ENCODE measurements at places on chromosomes 2 and 18.
A peak's percentile ranks its signal among the peaks of the same experiment; 100 is the strongest.

- no peak for DNase-seq
These were observed 861.6 kb upstream of the CELF4 start for GRCh38 chr18:38427234-38427633.

DNA sequence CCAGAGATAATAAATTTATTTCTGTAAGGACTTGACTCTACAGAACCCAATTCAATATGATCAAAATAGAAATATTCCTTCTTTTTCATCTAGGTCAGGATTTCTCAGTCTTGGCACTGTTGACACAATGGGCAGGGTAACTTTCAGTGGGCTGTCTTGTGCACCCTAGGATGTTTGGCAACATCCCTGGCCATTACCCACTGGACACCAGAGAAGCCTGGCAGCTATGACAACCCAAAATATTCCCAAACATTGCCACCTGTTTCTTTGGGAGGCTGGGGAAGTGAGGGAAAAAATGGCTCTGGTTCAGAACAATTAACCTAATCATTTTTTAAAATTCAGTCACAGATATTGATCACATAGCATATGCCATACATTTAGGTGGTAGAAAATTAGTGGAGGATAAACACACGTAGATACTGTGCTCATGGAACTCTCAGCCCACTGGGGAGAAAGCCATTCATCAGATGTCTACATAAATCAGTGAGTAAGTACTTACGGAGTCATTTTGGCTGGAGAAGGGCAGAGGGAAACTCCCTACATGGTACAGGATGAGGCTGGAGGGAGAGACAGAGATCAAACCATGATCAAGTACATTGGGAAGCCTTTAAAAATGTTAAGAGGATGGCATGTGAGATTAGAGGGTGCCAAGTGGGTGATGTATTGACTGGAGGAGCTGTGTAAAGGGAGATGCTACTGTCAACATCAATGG, 718 bp upstream of the TNP1 start:
- no peak for DNase-seq

- DNase-seq, result no peak
These were observed 232.3 kb upstream of the MEIS1 start for GRCh38 chr2:66202586-66202985.

DNA sequence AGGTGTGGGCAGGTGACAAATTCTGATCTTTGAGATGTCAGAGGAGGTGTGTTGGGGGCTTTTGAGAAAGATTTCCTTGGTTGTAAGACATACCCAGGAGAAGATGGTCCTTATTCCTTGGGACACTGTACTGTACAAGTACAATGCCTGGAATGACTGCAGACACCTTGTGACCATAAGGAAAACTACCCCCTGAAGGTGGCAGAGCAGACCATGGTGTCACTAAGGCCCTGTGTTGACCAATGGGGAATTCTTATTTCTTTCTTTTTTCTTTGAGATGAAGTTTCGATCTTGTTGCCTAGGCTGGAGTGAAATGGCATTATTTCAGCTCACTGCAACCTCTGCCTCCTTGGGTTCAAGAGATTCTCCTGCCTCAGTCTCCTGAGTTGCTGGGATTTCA, 4.4 kb upstream of the ANKRD29 start:
- peak; percentile 9 for DNase-seq

DNA sequence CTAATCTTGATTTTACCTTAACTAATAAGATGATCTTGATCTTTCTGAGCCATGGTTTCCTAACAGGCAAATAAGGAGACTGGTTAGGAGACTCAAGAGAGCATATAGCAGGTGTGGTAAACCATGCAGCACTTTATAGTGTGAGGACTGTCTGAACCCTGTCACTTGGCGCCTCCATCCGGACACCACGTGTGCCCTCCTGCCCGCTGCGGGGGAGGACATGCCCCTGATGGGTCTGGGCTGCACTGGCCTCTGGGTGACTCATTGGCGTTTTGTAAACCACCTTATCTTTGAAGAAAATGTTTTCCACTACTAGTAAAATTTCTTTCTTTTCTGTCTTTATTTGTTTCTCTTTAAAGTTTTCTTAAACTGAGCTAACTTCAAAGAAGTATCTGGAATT, 131.1 kb downstream of the FMNL2 start:
- DNase-seq, result peak; percentile 32

DNA sequence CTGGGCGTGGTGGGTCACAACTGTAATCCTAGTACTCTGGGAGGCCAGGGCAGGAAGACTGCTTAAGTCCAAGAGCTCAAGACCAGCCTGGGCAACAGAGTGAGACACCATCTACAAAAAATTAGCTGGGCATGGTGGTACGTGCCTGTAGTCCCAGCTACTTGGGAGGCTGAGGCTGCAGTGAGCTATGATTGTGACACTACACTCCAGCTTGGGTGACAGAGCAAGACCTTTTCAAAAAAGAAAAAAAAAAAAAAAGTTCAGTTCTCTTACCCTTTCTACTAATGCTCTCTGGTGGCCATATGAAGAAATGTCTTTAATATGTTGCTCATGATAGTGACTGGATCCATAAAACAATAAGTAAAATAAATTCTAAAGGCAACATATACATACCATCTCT, 14.9 kb downstream of the TYW5 start:
- DNase-seq, result peak; percentile 37

DNA sequence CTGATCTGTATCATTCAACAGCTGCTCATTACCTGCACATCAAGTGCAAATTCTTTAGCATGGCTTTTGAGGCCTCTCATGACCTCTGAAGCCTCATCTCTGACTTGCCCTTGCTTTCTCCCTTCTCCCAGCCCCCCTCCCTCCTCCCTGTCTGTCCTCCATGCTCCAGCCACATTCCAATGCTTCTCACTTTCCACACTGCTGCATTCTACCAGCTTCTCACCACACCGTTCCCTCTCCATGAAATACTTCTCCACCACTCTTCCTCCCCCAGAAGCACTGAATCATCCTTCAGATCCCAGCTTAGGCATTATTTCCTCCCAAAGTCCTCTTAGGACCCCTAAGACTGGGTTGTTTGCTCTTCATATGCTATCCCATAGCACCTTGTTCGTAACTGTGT, 26.9 kb downstream of the GCG start:
- DNase-seq, result peak; percentile 58

DNA sequence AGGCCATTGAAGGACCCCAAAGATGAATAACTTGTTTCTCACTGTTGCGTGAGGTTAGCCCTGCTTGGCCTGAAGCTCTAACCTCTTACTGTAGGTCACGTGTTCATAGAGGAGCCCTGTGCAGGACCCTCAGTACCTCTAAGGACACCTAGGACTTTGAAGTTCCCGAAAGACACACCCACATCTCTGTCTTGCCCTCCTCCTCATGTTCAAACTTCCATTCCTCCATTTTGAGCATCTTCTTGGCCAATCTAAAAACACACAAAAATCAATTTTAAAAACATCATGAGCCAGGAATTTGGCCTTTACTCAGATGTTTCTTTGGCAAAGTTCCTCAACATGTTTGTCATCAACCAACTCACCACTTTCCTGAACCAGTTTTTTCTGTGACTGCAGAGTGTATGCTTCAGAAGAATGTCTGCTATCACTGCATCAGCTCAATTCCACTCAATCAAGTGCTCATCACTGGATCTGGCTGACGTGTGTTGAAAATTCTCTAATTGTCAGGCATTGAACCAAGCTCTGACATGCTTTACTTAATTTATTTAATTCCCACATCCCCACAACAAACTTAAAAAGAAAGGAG, 101.6 kb downstream of the AP1S3 start:
- DNase-seq, result peak; percentile 95

DNA sequence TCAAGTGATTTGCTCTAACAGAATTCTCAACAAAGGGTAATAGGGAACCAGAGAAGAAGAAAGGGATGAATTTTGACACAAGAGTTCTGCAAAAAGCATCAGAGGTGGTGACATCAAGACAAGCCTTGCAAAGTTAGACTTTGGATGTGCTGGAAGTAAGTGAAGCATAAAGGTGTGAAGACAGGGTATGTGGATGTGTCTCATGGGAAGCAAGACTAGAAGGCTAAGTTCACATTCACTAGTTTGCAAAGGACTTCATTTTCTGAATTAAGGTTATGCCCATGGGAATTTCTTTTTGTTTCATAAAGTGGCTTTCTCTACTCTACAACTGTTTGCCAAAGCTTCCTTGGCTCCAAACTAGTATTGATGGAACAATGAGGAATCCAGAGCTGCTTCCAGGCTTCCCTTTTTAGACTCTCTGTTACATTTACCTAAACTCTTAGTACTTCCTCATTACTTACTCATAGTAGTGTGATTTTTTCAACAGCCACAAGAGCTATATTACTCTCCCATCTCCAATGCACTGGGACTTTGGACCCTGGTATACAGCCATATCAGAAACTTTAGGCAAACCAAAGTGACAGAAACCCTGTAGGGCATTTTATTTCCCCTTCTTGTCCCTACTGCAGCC, 21.1 kb upstream of the IHH start:
- no peak for DNase-seq

DNA sequence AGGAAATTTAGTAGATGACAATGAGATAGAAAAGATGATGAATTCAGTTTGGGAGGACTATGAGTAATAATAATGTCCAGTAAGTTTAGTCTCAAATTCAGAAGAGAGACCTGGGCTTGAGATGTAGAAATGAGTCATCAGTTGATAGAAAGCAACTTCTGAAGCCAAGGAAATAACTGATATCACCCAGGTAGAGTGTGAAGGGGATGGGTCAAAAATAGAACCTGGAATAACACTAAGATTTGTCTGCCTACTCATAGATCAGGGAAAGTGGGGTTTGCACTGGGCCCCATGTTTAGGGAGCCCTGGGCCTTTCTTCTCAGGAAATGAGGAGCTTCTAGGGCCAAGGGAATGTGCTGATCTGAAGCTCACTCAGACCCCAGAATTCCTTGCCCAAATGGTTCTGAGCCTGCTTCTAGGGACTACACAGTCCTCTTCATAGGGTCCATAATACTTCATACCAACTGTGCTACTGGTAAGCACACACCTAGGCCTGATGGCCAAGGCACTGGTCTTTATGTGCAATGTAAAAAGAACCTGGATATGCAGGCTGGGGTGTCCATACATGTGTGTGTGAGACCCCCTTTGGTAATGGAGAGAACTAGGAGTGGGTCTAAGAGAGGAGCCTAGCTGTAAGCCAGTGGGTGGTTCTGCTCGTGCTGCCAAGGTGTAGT, 141.2 kb downstream of the IKZF2 start:
- DNase-seq, result no peak

DNA sequence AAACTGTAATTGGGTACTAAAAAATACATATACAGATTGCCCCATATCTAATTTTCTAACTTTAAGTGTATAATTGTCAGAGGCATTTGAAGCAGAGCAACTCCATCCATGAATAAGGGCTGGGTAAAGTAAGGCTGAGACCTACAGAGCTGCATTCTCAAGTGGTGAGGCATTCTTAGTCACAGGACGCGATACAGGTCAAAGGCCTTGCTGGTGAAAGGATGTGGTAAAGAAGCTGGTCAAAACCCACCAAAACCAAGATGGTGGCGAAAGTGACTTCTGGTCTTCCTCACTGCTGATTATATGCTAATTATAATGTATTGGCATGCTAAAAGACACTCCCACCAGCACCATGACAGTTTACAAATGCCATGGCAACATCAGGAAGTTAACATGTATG, 50.0 kb downstream of the SLC8A1 start:
- DNase-seq, result peak; percentile 94

DNA sequence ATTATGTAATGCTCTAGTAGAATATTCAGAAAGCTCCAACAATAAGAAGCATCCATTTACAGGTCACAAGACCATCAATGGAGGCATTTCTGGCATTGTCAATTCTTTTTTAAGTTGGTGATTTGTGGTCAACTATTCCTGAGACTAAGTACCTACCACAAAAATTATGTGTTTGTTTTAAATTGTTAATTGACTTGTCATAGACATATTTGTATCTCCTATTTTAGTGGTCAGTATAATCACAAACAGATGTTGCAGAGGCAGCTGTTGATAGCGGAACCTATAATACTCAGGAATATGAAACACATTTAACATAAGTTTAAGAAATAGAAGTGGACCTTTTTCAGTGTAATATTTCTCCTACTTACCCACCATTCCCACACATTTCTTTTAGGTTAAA, 430.1 kb downstream of the CCDC85A start:
- peak; percentile 65 for DNase-seq

DNA sequence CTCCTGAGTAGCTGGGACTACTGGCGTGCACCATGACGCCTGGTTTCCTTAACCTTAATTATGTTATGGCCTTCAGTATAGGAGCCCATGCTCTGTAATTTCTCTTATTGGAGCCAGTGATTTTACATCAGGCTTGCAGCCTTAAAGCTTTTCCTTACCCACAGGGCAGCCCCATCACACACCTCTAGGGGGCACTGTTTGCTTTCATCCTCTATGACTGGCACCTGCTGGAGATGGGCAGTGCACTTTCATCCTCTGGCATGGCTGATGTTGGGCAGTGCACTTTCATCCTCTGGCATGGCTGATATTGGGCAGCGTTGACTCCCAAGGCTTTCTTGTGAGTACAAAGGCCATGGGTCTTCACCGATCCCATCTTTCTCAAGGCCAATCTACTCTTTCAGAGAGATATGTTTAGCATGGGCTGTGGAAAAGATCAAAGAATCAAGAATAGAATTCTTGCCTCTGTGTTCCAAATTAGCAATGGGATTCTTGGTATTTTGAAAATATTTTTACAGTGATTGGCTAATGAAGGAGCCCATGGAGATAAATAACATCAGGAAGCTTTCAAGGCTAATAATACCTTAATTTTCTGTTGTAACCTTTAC, 80.7 kb upstream of the MEX3C start:
- peak; percentile 1 for DNase-seq

DNA sequence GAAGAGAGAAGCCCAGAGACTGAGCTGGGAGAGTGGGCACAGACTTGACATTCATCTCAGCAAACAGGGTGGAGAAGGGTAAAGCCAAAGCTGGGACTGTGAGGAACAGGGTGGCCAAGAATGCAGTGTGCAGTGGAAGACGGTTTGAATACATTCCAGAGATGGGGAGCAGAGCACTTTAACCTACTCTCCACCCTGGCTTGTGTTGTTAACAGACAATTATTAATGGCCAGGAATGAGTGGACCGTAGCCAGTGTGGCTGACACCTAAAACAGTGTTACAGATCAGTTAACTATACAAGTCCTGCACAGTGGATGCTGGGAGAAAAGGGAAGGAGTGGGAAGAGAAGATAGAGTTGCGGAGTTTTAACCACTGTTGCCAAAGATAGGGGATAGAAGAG, 7.4 kb upstream of the NAB1 start:
- DNase-seq, result no peak

DNA sequence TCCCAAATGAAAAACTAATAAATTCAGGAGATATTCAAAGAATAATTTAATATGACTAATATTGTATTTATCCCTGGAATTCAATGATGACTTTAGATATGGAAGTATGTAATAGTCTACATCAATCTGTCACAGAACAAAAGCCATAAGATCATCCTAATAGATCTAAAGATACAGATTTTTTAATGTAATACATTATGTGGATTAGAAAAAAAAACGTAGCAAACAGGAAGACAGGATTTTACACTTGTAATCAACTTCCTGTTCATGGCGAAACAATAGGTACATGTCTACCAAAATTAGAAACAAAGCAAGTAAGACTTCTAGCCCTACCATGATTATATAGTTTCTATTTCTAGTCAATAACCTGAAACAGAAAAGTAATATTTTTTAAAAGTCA, 192.2 kb downstream of the TTC32 start:
- no peak for DNase-seq

GRCh38 chr2:170714381-170715061, 616 bp upstream of the SP5 start:
- peak; percentile 4 for DNase-seq

Measured in EH (cell line).